ENCODE measurements at places on chromosomes 12 and 14.

GRCh38 chr14:94914191-94914590 is 144.3 kb upstream of the GSC start:
- no peak for DNase-seq

- DNase-seq, result no peak
Observed at GRCh38 chr14:25233613-25234012, 183.7 kb upstream of the STXBP6 start.

GRCh38 chr12:119990382-119990874 is 1.4 kb downstream of the BICDL1 start:
- DNase-seq, result no peak

DNA sequence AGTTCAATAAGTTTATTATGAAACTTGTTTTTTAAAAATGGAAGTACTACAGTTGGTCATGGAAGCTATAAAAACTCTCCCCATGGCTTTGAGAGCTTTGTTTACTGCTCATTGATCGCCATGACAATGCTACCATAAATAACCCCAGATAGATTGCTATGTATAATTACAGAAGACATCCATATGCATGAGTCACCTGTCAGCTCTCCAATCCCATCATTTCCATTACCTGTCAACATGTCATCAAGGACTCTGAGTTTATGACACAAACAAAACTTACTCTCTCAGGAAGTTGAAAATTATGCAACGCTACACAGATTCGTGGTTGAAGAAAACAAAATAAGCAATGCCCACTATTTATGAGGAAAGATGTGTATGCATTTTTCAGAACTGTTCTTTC is 144.4 kb downstream of the SEC23A start:
- no peak for DNase-seq

GRCh38 chr12:57530396-57531142 is 7.9 kb downstream of the MBD6 start:
- DNase-seq, result no peak

- DNase-seq, result no peak
Observed at GRCh38 chr12:94900496-94900895, 103.0 kb downstream of the NDUFA12 start.

DNA sequence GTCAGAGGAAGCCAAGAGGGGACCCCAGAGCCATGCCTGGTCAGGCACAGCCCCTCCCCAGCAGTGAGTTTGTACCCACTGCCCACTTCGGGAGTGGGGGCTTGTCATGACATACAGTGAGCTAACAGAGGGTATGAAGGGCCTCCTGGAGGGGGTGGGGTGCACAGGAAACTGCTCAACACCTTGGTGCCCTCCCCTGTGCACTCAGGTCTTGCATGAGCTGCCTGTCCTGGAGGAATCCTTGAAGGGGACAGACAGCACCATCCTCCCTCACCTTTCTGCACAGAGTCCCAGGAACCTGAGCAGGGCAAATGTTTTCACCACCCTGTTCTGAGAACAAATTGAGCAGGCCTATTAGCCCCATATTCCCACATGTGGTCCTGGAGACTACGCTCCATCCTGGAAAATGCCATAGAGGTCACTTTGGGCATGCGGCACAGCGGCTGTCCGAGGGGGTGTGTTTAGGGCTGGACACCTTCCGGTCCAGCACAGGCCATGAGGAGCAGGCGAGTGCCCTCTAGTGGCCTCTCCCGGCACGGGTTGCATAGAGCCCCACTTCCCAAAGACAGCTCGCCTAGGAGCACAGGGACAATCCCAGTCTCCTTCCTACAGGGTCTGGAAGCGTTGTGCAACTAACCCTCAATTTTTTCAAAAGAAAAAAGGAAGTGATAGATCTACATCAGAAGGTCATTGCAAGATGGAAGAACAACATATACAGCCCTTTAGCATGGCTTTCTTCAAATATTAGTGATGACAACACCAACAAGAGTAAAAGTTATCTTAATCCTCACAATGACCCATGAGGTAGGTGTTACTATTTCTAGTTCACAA is 31.9 kb upstream of the ZFP36L1 start:
- DNase-seq, result peak; percentile 88

DNA sequence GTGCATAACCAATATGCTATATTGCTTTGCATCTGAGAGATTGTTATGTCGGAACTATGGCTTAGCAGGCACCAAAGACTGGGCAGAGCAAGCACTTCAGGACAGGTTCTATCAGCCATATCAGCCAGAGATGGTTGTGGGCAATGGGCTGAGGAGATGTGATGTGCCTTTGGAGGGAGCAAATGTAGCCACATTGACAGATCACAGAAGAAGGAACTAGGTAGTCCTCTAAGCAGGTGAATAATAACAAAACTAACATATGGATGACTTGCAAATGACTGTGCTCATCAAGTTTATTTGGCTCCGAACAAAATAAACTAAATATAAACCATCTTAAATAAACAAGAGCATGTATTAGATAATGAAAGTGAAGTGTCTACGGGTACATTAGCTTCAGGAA is 291.7 kb downstream of the RMST start:
- no peak for DNase-seq

DNA sequence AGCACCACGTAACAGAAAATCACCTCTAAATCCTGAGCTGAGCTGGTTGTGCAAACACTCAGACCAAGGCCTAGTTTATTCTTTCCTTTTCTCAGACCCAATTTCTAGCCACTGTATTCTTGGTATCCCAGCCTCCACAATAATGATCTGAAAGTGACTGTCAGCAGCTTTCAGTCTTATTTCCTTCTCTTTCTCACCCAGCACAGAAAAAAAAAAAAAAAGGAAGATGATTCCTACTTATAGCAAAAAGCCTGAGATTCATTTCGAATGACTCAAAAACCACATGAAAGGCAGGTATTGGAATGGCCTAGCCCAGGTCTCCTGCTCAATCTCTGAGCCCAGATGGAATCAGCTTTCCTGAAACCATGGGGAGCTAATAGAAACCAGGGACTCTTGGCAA is 298.6 kb upstream of the PPFIA2 start:
- DNase-seq, result peak; percentile 86

DNA sequence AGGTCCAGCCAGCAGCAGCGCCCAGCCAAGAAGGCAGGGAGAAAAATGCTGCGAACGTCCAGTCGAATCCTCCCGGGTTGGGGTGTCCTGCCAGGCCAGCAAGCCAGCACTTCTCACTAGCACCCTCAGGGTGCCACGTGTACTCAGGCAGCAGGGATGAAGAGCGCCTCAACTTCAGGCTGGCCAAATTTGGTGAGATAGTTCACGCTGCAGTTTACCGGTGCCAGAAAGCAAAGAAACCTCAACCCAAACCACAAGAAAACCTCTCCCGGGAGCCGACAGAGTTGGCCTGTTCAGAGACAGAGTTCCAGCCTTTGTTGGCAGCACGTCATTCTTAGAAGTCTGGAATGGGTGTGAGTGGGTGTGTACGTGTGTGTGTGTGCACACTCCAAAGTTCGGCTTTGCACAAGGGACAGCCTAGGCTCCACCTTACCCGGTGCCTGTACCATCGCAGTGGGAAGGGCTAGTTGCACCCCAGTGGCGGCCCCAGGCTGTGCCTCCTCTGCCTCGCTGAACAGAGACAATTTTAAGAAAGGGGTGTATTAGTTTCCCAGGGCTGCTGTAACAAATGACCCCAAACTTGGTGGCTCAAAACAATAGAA is 42.1 kb downstream of the ELK3 start:
- no peak for DNase-seq

DNA sequence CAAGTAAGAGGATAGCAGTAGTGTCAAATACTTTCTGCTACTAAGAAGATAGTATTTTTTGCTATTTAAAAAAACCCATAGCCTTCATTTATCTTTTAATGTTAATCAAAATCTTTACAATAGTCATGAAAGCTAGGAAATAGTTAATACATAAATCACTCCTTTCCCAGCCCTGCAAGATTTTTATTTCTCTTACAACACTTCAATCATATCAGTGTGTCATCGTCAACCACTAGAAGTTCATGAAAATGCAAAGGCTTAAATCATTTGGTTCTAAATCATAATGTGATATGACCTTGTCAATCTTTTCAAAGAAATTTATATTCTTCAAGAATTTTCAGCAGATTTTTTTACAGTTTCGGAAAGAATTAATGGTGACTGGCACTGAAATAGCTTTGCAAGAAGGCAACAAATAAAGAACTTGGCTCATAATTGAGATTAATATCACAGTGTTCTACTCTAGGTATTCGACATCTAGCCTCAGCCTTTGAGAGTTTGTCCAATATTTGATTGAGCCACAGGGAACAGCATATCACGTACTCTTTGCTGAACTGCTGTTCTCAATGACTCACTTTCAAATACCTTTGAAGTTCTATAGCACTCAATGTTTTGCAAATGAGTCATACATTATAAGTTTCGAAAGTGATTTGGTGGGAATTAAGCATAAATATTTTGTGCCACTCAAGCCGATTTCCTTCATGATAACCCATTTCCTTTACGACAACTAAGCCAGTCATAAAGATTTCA is 384.0 kb upstream of the FOXG1 start:
- peak; percentile 90 for DNase-seq

DNA sequence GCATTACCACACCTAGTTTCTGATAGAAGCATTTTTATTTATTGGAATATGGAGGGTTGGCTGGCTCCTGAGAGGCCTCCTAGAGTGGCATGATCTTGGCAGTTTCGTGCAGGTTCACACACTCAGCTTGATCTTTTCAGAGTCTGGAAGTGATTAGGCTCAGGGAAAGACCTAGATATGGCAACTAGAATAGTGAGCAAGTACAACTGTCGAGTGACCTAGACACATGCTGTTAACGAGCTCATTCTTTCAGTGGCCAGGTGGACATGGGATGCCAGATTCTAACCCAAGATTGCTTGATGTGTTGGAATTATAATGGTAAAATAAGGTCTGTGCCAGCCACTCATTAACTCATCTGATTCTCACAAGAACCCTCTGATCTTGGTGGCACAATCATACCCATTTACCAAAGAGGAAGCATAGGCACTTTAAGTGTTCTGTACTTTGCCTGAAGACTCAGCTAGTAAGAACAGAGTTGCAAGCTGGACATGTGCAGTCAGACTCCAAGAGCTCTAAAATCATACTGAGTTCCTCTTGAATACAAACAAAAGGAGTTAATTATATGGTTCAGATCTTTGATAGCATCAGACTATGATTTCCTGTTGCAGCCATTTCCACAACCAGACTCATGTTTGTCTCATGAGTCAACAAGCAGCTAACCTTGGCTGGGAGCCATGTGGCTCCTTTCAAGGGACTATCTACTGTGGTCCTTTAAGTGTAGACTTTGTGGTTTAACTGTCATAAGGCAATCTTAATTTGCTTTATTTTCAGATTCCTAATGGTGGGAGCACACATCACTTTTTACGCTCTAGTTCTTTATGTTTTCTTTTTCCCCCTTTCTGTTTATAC is 144.2 kb downstream of the PLEKHA5 start:
- DNase-seq, result peak; percentile 97

- no peak for DNase-seq
Observed at GRCh38 chr12:80860206-80860605, 77.5 kb downstream of the LIN7A start.

DNA sequence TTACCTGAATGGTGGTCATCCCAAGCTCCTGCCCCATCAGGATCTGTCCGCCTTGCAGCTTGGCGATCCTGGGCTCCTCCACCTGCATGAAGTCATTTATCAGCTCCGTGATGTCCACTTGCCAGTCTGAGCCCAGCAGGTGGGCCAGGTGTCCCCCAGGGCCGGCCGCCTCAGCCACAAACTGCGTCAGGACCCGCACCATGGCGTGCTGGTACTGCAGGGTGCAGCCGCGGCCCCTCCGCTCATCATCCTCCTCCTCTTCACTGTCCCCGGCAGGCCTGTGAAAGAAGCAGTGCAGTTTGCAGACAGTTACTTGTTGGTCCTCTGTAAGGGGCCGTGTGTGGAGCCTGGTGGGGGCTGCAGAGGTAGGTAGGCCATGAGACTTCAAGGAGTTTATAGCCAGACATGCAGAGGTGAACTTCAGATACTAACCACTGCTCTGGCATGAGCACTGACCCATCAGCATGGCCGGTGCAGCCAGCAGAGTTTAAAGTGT is 228.5 kb downstream of the GLT1D1 start:
- no peak for DNase-seq
